ENCODE measurements at places on chromosomes 11 and 22.

DNA sequence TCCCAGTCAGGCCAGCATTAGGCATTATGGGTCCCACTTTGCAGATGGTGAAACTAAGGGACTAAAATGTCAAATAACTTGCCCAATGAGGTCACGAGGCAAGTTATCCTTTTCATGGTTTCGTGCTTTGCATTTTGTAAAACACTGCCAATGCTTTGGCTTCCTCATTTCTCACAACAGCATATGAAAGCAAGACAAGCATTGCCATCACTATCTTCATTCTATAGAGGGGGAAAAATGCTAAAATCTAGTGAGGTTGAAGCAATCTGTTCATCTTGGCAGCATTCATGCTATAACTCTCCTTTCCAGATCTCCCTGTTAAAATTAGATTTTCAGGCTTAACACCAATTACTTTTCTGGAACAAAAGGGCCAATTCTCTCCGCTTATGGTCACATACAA is 14.8 kb downstream of the FAM181B start:
- DNase-seq, result no peak

DNA sequence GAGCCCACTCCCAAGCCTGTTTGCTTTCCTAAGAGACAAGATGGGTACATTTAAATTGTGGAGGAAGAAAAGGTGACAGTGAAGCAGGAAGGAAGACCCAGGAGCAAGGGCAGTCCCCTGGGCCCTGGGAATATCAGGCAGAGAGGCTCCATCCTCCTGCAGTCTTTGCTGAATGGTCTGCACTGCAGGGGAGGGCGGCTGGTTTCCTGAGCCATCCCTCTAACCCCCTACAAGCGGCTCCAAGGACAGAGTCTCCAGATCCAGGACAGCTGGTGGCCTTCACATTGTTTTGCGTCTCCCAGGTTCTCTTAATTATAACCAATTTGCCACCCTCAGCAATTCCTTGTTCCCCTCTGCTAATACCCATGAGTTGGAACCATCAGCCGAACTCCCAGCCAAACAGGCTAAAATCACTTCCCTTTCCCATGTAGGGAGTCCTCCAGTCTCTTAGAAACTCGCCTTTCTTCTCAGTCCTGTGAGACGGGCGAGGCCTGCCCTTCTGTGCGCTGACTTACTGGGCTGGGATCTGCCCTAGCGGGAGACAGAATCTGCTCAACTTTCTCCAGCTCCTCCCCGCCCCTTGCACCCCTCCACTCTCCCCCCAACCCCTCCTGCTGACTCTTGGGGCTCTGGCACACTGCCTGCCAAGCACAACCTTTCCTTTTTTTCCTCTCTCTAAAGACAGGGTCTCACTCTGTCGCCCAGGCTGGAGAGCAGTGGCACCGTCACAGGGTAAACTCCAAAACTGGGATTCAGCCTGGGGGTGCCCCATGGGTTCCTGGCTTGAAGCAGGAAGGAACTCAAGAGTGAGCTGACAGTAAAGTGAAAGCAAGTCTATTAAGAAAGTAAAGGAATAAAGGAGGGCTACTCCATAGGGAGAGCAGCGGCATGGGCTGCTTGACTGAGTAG is 53.4 kb upstream of the EMID1 start:
- no peak for DNase-seq

DNA sequence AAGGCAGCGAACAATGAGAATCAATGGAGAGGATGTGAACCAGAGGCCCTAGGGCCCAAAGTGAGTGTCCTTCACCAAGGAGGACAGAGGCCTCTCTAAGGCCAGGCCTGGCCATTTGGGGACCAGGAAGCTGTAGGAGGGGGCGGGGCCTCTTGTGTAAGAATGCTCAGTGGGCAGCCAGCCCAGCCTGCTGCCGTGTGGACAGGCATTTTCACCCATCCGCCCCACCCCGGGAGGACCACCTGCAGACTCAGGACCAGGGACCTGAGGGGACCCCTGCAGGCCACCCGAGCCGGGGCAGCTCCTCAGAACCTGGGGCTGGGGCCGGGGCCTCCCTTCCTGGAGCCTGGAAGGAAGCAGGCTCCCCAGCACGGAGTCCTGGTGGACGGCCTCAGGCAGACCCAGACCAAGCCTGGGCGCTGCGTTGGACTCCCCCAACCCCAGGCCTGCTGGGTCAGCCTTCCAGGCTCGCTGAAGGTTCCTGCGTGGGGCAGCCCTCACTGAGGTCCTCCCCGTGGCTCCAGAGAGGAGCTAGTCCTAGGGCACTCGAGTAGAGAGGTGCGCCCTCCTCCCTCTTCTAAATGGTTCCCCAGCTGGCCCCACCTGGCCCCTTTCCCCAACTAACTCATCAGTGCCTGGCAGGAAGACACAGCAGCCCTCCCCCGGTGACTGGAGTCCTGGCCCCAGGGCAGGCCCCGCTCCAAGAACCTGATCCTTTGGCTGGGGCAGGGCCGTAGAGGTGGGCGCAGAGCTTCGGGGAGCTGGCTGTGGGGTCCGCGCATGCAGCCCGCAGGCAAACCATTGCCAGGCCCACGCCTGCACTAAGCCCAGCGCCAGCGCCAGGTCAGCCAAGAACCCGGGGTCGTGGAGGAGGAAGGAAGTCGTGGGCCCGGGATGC is 1.5 kb upstream of the TRABD start:
- DNase-seq, result no peak

- no peak for DNase-seq
Observed at GRCh38 chr11:110349138-110349996, 53.0 kb upstream of the RDX start.

- DNase-seq, result no peak
Observed at GRCh38 chr11:64545619-64546018, 45.4 kb upstream of the SLC22A12 start.

GRCh38 chr22:42613872-42614301 is 796 bp downstream of the POLDIP3 start:
- DNase-seq, result no peak

DNA sequence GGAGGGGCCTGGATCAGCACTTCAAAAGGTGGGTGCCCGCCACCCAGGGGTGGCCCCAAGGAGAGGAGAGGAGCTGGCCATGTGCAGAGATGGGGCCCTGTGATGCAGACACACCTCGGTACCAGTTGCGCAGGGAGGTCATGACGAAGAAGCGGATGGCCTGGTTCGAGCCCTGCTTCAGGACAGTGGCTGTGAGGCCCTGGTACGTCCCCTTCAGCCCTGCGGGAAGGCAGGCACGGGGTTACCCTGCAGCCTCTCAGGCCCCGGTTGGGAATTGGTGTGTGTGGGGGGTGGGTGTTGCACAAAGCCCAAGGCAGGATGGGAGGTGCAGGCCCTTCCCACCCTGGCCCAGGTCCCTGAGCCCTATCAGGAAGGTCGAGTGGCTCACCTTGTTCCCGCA is 1.8 kb downstream of the SLC25A1 start:
- no peak for DNase-seq

- no peak for DNase-seq
Observed at GRCh38 chr22:25762147-25762546, 20.2 kb downstream of the MYO18B start.

GRCh38 chr11:125390946-125391345 is 105.1 kb downstream of the FEZ1 start:
- DNase-seq, result no peak

DNA sequence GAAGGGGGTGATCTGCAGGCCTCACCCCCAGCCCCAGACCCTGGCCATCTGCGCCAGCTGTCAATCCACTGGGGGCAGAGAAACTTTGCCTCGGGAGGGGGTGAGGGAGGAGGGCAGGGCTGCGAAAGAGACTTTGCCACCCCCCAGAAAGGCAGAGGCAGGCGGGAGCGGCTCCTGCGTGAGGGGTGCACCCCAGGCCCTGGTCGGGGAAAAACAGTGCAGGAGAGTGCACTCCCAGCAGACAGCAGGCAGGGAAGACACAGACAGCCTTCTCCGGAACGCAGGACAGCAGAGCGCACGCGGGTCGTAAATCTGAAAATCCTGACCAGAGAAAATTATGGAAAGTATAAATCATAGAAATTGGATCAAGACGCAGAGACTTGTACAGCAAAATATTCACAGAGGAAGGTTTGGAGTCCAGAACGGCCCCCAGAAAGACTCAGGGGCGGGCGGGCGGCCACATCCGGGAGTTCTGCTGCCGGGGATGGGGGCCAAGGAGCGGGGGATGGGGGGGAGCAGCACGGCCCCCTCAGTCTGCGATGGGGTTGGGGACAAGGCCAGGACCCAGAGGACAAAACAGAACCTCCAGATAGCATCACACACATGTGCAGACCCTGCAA is 8.0 kb upstream of the MRPL23 start:
- DNase-seq, result no peak

- no peak for DNase-seq
Observed at GRCh38 chr11:29163231-29163630, 853.6 kb downstream of the KCNA4 start.

DNA sequence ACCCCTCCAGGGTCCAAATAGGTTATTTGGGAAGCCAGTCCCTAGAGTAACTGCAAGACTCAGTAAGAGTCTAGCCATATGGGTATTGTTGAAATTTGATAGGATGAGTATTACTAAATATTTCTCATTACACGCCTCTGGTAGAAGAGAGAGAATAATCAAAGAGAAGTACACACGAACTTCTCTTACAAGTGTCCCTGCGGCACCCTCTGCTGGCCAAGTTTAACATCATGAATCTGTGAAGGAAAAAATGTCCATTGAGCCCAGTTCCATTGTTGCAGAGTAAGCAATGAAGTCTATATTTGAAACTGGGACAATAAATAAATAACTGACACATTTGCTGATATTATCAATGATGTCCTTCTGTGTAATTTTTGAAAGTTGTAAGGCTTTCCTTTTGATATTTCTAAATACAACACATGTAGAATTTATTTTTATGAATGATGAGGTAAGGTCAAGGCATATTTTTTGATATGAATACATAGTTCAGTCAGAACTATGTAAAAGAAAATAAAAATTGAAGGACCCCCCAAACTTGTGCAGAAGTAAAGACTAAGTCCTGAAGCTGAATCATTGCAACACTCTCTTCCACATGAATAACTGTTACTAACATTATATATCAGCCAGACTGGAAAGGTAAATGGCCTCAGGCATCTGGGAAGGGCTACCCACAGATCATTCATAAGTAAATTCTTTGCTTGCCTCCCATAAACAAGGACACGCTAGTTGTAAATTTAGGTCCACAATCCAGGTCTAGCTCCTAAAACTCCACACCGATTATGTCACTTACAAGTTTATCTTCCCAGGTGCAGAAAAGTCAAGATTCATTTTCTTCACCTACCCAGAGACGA is 10.0 kb downstream of the OR51L1 start:
- peak; percentile 80 for DNase-seq

DNA sequence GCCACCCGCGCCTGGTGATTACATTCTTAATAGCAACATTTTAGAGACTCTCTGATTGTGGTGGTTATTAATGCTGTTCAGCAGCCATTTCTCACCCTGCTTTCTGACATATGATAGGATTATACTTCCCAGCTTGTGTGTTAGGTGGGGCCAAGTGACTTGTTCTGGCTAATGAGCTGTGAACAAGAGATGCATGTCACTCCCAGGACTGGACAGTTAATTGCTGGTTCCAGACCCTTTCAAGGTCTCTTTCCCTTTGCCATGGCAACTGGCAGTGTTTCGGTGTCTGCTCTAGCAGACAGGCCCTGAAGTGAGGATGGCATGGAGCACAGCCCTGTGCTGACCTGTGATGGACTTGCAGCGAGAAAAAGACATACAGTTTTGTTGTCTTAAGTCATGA is 8.9 kb upstream of the PTPRJ start:
- DNase-seq, result no peak

- no peak for DNase-seq
Observed at GRCh38 chr22:49411236-49411635, 416.4 kb downstream of the BRD1 start.

GRCh38 chr11:119479685-119480275 is 56.8 kb upstream of the THY1 start:
- no peak for DNase-seq

GRCh38 chr11:111908639-111909305 is 2.8 kb downstream of the CRYAB start:
- DNase-seq, result no peak

GRCh38 chr11:57432149-57432561 is 5.2 kb upstream of the SLC43A3 start:
- no peak for DNase-seq

All from NCI-H2081 (cell line).